ENCODE measurements at places on chromosomes 5 and 9. TPM values are rescaled to one million over a fixed set of nuclear protein-coding genes. Genes with fewer than 3 reads are reported as not detected.
A peak's percentile ranks its signal among the peaks of the same experiment; 100 is the strongest.

Gene CCDC127
- total RNA-seq = 5.4 TPM

Gene TMEM171
- 0.42 TPM for total RNA-seq

Gene TXNDC8
- not detected for total RNA-seq

Gene CNTRL
- 74.3 TPM for total RNA-seq

Gene LIX1
- not detected for total RNA-seq

Gene ORM1
- 1.00 TPM for total RNA-seq

Gene HAVCR1
- 7.2 TPM for total RNA-seq

Gene ASPN
- total RNA-seq = not detected

DNA sequence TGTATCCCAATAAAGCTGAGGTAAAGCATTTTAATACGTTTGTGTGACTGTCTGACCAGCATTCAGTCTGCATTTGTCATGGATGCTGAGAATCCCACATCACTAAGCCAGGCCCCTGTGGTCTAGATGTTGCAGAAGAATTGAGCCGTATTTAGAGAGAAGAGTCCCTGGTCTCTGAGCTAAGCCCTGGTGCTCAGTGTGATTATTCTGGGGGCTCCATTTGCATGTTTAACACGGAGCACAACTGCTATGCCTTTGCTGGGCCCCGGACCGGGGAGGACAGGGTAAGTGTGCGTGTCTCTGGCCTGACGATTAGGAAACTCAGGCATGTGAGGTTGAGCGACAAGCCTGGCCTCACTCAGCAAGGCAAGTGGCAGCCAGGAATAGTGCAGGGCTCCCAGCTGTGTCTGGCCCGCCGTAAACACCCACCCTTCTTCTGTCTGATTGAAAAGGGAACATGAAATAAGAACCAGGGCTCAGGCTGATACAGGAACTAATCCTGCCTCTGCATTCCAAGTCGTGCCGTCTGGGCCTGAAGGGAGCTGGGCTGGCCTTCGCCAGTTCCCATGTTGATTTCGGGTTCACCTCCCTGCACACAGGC, 22.3 kb downstream of the FAM78A start:
- no peak for DNase-seq
- no peaks in the 10 kb centered on the region for H3K27me3 ChIP-seq
- peaks cover 14% of the 10 kb centered on the region for H3K36me3 ChIP-seq
- peak overlapping the region; percentile 59 for H3K27ac ChIP-seq
- peaks cover 84% of the 10 kb centered on the region for H3K4me1 ChIP-seq

- no peak for DNase-seq
- peaks cover 12% of the 10 kb centered on the region for H3K4me1 ChIP-seq
- no peaks in the 10 kb centered on the region for H3K36me3 ChIP-seq
- no peaks in the 10 kb centered on the region for H3K27me3 ChIP-seq
- no peak overlapping the region for H3K4me3 ChIP-seq
Observed at GRCh38 chr5:75666801-75667200, 50.4 kb downstream of the POC5 start.

DNA sequence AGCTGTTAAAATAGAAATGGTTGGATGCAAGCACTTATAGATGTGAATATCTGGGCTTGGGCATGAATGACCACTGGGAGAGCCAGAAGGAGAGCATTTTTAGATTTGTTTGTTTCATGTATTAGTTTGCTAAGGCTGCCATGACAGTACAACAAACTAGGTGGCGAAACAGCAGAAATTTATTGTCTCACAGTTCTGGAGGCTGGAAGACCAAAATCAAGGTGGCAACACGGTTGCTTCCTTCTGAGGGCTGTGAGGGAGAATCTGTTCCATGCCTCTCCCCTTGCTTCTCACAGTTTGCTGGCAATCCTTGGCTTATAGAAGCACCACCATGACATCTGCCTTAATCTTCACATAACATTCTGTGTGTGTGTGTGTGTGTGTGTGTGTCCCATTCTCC, 20.2 kb upstream of the CDC23 start:
- no peak overlapping the region for H3K27ac ChIP-seq
- no peaks in the 10 kb centered on the region for H3K4me1 ChIP-seq
- no peaks in the 10 kb centered on the region for H3K36me3 ChIP-seq
- DNase-seq = no peak

GRCh38 chr5:119330367-119331183, 25.2 kb upstream of the TNFAIP8 start:
- no peak for DNase-seq
- no peaks in the 10 kb centered on the region for H3K27me3 ChIP-seq
- H3K36me3 ChIP-seq = no peaks in the 10 kb centered on the region
- peak overlapping the region; percentile 62 for H3K27ac ChIP-seq
- peaks cover 72% of the 10 kb centered on the region for H3K4me1 ChIP-seq

- DNase-seq = no peak
- H3K36me3 ChIP-seq = no peaks in the 10 kb centered on the region
- no peak overlapping the region for H3K27ac ChIP-seq
- peaks cover 2% of the 10 kb centered on the region for H3K27me3 ChIP-seq
Observed at GRCh38 chr9:126151686-126152134, 174.9 kb upstream of the MVB12B start.

GRCh38 chr5:78974601-78975000, 10.5 kb downstream of the ARSB start:
- no peaks in the 10 kb centered on the region for H3K4me1 ChIP-seq
- no peak overlapping the region for H3K27ac ChIP-seq
- no peaks in the 10 kb centered on the region for H3K27me3 ChIP-seq
- no peak for DNase-seq
- no peaks in the 10 kb centered on the region for H3K36me3 ChIP-seq

DNA sequence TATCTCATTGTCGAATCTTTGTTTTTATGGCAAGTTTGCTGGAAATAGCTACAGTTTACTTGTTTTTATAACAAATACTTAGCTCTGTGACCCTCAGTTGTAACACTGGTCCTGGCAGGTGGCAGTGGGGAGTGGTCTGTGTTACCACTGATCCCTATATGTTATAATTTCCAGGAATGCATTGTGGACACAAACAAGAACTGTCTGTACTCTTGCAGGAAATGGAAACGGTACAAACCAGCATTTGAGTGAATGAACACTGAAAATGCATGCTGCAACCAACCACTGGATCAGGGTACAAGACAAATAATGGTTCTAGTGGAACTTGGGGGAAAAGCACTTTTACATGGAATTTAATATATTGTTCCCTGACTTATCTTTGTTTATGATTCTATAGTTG, 66.5 kb upstream of the PJA2 start:
- no peaks in the 10 kb centered on the region for H3K36me3 ChIP-seq
- H3K4me1 ChIP-seq = no peaks in the 10 kb centered on the region
- DNase-seq = no peak

DNA sequence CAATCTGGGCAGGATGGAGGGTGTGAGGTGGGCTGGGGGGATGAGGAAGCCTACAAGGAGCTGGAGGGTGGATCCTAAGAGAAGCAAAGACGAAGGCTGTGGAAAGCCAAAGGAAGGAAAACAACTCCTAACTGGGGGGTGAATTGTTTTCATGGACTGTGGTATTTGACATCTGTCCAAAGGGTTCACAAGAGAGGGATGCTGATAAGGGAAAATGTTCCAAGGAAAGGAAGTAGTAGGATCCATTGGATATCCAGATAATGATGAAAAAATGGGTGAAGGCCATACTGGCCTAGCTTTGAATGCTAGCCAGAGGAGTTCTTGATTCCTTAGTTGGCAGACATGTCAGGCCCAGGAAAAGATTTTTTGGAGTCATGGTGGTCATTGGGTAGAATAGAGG, 51.8 kb upstream of the FOXI1 start:
- no peak for DNase-seq
- no peak overlapping the region for H3K4me3 ChIP-seq
- H3K27me3 ChIP-seq = no peaks in the 10 kb centered on the region

- no peaks in the 10 kb centered on the region for H3K4me1 ChIP-seq
- DNase-seq = no peak
- H3K27me3 ChIP-seq = no peaks in the 10 kb centered on the region
- no peak overlapping the region for H3K4me3 ChIP-seq
Observed at GRCh38 chr5:59608745-59609144, 284.8 kb downstream of the PDE4D start.

GRCh38 chr5:75037106-75037505, 15.3 kb downstream of the GCNT4 start:
- no peaks in the 10 kb centered on the region for H3K36me3 ChIP-seq
- H3K27ac ChIP-seq = no peak overlapping the region
- H3K4me3 ChIP-seq = no peak overlapping the region
- no peak for DNase-seq
- peaks cover 15% of the 10 kb centered on the region for H3K4me1 ChIP-seq
- no peaks in the 10 kb centered on the region for H3K27me3 ChIP-seq

DNA sequence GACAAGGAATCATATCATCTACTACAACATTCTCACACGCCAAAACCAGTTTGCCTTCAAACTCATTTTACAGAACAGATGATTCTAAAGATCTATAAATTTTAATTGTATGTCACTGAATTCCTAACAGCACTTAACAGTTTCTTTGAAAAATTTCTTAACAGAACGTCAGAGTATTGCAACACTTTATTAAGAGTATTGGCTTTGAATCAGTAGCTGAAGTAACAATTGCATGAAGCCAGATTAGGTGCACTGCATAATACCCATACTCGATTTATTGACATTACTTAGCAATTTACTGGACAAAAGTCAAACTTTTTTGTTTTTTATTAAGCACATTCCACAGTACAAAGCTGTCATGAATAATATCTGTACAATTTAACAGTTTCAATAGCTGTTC, 75.8 kb downstream of the SMIM23 start:
- no peaks in the 10 kb centered on the region for H3K27me3 ChIP-seq
- no peak overlapping the region for H3K4me3 ChIP-seq
- DNase-seq = no peak
- peaks cover under 1% of the 10 kb centered on the region for H3K4me1 ChIP-seq
- peaks cover 23% of the 10 kb centered on the region for H3K36me3 ChIP-seq

GRCh38 chr5:111389390-111390082, 122.8 kb downstream of the STARD4 start:
- no peak overlapping the region for H3K27ac ChIP-seq
- no peaks in the 10 kb centered on the region for H3K36me3 ChIP-seq
- H3K4me1 ChIP-seq = no peaks in the 10 kb centered on the region
- no peak for DNase-seq

DNA sequence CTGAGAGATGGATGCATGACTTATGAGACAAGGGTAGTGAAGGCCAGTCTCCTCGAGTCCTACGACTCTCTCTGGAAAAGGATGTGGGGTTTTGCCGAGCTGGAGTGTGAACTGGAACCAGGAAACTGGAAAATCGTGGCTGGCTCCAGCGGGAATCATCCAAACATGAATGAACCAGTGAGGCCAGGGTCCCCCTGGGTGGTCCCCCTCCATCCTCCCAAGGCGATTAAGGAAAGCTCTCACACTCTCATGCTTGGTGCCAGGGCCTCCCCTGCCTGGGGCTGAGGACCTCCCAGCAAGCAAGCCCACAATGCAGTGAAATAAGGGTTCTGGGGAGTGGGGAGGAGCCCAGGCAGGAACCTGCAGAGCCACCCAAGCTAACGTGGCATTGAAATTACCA, 9.6 kb upstream of the AMBP start:
- no peak overlapping the region for H3K27ac ChIP-seq
- H3K4me3 ChIP-seq = no peak overlapping the region
- no peaks in the 10 kb centered on the region for H3K36me3 ChIP-seq
- DNase-seq = no peak

- no peak overlapping the region for H3K4me3 ChIP-seq
- no peaks in the 10 kb centered on the region for H3K4me1 ChIP-seq
- H3K27me3 ChIP-seq = no peaks in the 10 kb centered on the region
- H3K36me3 ChIP-seq = no peaks in the 10 kb centered on the region
Observed at GRCh38 chr5:30030101-30030500, 1163.4 kb upstream of the CDH6 start.

- no peak for DNase-seq
- no peak overlapping the region for H3K4me3 ChIP-seq
- H3K27me3 ChIP-seq = peaks cover 3% of the 10 kb centered on the region
- H3K4me1 ChIP-seq = no peaks in the 10 kb centered on the region
- H3K27ac ChIP-seq = no peak overlapping the region
Observed at GRCh38 chr5:98783051-98783649, 9.7 kb downstream of the RGMB start.

DNA sequence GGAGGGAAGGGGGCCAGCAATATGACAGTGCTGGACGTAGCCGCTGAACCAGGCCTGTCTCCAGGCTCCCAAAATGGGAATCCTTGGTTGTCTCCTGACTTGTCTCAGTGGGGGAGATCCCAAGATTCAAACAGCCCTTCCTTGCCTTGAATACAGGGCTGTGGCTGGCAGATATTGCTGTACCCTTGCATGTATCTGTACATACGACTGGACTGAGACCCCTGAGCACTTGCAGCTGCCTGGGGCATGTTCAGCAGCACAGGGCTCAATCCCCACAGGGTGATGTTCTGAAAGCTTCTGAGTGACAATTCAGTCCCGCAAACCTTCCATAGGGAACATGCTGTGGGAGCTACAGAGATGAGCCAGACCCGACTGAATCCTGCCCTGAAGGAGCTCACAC, 13.3 kb downstream of the OR13J1 start:
- peak; percentile 0 for DNase-seq
- H3K36me3 ChIP-seq = no peaks in the 10 kb centered on the region
- H3K4me3 ChIP-seq = no peak overlapping the region
- no peaks in the 10 kb centered on the region for H3K4me1 ChIP-seq
- no peak overlapping the region for H3K27ac ChIP-seq
- H3K27me3 ChIP-seq = peaks cover 2% of the 10 kb centered on the region

DNA sequence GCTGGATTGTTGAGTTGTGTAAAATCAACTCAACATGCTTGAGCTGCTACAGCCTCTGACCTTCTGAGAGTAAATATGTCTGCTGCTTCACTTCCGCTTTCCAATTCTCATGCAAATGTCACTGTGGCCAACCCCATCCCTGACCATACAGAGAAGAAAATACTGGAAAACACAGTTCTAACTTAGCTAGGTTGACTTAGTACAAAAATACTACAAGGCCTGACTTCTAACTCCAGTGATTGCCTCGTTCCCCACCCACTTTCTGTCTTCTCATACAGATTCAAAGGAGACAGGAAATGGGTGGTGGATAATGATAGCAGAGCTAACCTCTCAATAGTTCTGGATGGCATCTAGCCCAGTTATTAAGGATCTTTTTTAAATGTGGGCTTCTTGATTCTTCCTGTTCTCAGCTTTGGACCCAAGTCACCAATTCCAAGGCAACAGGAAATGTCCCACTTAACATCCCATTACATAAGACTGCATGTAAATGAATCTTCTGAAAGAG, 226.6 kb upstream of the SLC24A2 start:
- H3K27ac ChIP-seq = no peak overlapping the region
- no peaks in the 10 kb centered on the region for H3K36me3 ChIP-seq
- no peak for DNase-seq
- H3K4me1 ChIP-seq = no peaks in the 10 kb centered on the region
- H3K4me3 ChIP-seq = no peak overlapping the region

- H3K4me1 ChIP-seq = no peaks in the 10 kb centered on the region
- no peak overlapping the region for H3K4me3 ChIP-seq
- H3K36me3 ChIP-seq = no peaks in the 10 kb centered on the region
Observed at GRCh38 chr5:96636594-96636993, 25.6 kb upstream of the CAST start.

GRCh38 chr9:93154293-93154903, 20.3 kb upstream of the NINJ1 start:
- no peaks in the 10 kb centered on the region for H3K27me3 ChIP-seq
- peak; percentile 64 for DNase-seq
- no peak overlapping the region for H3K27ac ChIP-seq
- no peaks in the 10 kb centered on the region for H3K36me3 ChIP-seq
